Osteoblast (primary cell): ENCODE measurements at places on chromosomes 2 and 18. TPM values are rescaled to one million over a fixed set of nuclear protein-coding genes. Genes with fewer than 3 reads are reported as not detected.

Gene CRYGD
- not detected in 2 replicates for total RNA-seq

Gene GALNT5
- total RNA-seq = 56.5 and 75.7 TPM in 2 replicates

Gene GPR39
- 3.6 and 4.4 TPM in 2 replicates for total RNA-seq

Gene CD302
- 14.5 and 18.9 TPM in 2 replicates for total RNA-seq

Gene CYP26B1
- under 0.01 TPM in 2 replicates for total RNA-seq

Gene SCYGR4
- not detected in 2 replicates for total RNA-seq

Gene NYAP2
- total RNA-seq = under 0.01 TPM in 1 of 2 replicates, not detected in the other

Gene SRD5A2
- not detected in 2 replicates for total RNA-seq

Gene GREB1L
- under 0.01 and 0.36 TPM in 2 replicates for total RNA-seq

Gene RTP5
- total RNA-seq = not detected in 2 replicates

Gene CELF4
- not detected in 2 replicates for total RNA-seq

Gene PAIP2B
- total RNA-seq = 0.36 and 0.59 TPM in 2 replicates

DNA sequence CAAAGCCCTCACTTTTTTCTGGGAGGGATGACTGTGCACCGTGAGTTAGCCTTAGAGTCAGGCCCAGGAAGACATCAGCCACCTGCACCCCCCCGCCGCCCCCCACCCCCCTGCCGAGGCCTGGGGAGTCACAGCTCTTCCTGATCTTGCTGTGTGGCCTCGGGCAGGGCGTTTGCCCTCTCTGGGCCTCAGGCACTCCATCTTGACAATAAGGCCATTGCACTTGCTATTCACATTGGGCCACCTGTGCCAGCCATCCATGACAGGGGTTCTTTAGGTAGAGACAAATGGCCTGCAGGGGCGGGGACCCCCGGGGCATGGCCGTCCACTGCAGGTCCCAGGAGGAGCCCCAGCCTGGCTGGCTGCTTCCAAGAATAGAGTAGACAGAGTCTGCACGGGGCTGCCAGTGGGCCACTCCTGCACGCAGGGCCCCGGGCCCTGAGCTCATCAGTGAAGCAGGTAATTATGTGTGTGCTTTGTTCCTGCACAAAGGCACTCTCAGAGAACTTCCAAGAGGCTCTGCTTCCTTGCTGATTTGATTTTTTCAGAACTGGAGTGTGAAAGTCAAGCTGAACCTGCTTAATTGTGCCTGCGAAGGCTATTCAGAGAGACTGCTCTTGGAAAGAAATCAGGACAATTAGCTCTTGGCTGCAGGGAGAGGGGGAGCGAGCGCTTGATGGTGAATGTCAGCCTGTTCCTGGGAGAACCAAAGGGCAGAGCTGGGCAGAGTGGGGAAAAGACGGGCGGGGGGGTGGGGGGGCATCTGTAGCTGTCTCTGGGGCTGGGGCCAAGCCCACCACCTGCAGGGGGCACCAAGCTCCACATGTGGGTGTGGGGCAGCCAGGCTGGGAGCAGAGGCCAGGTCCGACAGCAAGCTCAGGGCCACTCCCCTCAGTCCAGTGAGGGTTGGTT, 40.3 kb downstream of the RRM2 start:
- peak; percentile 72 for DNase-seq

DNA sequence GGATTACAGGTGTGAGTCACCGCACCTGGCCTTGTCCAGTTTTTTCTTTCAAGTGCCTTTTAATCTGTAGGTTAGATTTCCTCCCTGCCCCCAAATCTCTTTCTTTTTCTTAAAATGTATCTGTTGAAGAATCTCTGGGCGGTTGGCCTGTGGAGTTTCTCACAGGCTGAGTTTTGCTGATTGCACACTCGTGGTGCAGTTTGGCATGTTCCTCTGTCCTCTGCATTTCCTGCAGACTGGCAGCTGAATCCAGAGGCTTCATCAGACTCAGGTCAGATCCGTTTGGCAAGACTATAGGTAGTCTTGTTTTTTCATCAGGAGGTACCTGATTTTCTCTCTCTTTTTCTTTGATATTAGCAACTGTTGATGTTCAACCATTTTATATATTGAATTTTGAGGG, 5.5 kb downstream of the CASP10 start:
- no peak for DNase-seq

GRCh38 chr18:46859855-46860254, 57.5 kb downstream of the PIAS2 start:
- no peak for DNase-seq

- DNase-seq = peak; percentile 35
Measured at GRCh38 chr2:8547284-8548064, 134.4 kb upstream of the ID2 start.

GRCh38 chr18:57630754-57631595, 9.3 kb upstream of the NARS1 start:
- DNase-seq = no peak

DNA sequence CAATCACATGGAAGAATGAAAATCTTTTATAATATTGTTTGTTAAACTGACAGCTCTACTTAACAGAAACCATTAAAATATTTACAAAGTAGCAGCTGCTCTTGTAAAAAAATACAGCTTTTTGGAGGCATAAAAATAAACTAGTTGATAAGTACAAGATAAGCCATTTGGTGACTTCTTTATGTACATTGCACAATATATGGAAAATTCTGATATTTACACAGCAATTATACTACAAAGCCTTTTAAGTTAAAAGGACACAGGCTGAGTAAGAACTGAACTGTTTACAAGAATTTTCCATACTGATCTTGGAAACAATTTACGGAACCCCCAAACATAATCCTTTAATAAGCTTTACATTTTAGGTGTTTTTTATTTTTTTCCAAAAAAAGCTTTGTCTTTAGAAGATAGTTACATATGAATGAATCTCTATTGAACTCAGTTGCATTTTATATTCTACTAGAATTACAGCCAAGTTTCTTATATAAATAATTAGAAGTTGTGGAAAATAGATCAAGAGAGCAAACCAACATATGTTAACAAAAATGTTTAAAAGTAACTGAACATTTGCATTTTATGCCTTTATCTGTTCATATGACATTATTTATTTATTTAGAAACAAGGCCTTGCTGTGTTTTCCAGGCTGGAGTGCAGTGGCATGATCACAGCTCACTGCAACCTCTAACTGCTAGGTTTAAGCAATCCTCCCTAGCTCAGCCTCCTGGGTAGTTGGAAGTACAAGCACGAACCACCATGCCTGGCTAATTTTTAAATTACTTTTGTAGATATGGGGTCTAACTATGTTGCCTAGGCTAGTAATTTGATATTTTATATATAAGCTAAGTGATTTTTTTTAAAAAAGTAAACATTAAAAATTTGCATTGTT, 142.5 kb downstream of the OTX1 start:
- no peak for DNase-seq

DNA sequence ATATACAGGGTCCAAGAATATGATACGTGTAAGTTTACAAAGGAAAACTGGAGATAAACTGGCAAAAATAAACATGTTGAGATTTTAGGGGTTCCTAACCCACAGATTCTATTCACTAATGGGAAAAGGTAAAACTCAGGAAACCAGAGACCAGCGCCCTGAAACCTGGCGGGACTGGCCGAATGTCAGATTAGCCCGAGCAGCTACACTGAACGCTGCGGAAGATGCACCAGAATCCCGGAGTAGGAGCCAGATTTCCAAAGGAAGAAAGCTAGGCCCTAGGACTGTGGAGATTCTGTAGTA, 679 bp upstream of the WDR75 start:
- DNase-seq = peak; percentile 44

- DNase-seq = no peak
Measured at GRCh38 chr18:35239314-35239713, 1.5 kb upstream of the ZNF397 start.

- DNase-seq = peak; percentile 17
Measured at GRCh38 chr18:75132098-75132870, 76.7 kb downstream of the PTGR3 start.

DNA sequence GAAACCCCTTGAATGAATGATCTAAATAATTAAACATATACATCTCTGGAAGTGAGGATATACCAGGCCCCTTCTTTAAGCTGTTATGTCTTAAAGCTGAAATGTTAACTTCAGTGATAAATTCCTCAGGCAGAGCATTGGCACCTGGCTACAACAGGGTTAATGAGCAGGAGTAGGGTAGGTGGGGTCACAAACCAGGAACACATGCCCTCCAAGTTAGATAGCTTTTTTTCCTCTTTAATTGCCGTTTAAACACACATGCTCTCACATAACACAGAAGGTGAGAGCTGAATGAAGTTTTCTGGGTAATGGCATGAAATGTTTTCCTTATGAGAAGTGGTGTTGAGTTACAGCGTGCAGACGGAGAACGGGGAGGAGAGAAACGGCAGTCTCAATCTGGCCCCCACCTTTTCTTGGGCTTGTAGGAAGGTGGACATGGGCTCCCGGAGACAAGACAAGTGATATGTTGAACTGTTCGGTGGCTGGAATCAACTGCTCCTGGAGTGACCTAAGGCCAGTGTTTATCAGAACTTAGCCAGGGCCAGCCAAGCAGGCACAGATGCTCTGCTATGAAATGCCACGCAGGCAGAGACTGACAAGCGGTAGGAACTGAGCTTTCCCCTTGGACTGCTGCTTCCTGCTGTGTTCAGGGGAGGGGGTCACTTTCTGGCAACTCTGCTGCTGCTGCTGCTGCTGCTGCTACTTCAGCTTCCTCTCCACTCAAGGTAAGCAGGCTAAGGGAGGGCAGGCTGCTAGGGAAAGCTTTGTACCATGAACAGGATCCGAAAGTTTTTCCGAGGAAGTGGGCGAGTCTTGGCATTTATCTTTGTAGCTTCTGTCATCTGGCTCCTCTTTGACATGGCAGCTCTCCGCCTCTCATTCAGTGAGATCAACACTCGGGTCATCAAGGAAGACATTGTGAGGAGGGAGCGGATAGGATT, at the start of gene GALNT5:
TSS of gene GALNT5 (plus strand) at position 394 of the 941 bp plus-strand sequence. CDS start at position 772, 378 bp downstream.
- DNase-seq = peak; percentile 58

GRCh38 chr2:27870724-27871123, 19.5 kb downstream of the RBKS start:
- DNase-seq = no peak

DNA sequence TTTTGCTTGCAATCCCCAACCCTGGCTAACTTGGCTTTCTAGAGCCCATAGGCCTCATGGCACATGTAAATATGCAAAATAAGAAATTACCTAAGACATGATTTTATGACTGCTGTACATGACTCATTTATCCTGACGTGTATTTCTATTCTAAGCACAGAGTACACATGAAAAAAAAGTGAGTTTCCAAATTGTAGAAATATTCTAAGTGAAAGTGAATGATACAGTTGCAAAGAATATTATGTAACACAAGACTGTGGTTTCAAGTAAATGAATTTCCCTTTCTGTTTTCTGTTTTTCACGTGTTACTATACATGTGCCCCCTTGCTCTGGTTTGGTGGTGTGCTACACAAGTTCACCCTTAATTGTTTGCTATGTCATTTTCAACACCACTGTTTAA, 162.4 kb downstream of the LRP1B start:
- no peak for DNase-seq

DNA sequence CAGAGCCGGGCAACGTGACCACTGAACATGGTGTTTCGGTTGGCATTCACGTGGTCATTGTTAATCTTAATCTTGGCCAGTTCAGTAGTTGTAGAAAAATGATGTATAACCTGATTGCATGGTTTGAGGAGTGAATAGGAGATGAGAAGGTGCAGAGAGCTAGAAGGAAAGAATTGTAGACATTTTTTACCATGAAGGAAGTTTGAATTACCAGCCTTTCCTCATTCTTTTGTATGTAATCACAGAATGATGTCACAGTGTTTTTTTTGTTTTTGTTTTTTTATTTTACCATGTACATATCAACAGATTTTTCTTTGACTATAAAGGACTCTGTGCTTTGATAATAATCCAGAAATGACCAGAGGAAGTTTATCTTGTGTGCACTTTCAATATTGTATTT, 126.3 kb downstream of the LTBP1 start:
- DNase-seq = peak; percentile 73

GRCh38 chr2:16746833-16747232, 81.2 kb upstream of the CYRIA start:
- DNase-seq = no peak

GRCh38 chr2:11998626-11999378, 252.4 kb downstream of the LPIN1 start:
- no peak for DNase-seq

DNA sequence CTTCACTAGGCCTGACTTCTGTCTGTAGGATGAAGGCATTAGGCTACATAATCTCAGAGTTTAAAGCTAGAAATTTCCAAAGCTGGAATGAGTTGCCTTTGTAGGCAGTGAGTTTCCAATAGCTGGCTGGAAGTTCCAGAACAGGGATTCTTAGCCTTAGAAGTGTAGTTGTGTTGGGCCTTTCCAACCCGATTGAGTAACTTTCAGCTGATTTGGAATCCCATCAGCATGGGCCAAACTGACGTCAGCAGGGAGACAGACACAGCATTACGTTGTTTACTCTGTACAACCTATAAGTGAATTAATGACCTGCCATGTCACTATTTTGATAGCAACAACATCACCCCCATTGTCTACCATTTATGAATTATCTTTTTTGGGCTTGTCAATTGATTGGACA, 56.9 kb downstream of the SETBP1 start:
- DNase-seq = no peak

- no peak for DNase-seq
Measured at GRCh38 chr18:39105104-39105503, 1539.5 kb upstream of the CELF4 start.

GRCh38 chr2:120953066-120953756, 217.5 kb downstream of the GLI2 start:
- no peak for DNase-seq

GRCh38 chr18:11040823-11041656, 108.3 kb downstream of the PIEZO2 start:
- no peak for DNase-seq

GRCh38 chr2:130832296-130832940, 4.3 kb upstream of the ARHGEF4 start:
- peak; percentile 62 for DNase-seq

DNA sequence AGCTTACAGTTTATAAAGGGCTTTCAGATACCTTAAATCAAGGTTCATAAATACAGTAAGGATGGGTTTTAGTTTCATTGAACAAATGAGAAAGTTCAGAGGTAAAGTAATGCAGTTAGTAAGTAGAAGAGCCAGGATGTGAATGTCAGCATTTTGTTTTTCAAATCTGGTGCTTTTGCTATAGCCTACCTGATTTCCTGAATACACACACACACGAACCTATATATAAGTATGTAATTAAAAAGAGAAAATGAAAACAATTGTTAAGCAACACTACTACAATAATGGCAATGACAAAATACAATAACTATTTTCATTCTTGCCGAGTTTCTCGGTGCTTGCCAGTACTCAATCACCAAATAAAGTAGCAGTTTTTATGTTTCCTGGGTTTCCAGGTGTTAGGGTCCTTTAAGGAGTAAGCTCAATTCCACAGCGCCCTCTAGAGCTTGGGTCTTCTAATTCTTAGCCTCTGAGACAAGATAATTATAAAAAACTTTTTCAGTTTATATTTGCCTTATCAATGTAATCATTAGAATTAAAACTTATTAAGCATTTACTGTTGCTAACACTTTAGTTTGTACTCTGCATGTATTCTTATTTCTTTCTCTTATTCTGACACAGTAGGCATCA, 512.9 kb upstream of the ACVR2A start:
- DNase-seq = no peak

- DNase-seq = no peak
Measured at GRCh38 chr2:212994976-212995375, 156.4 kb downstream of the IKZF2 start.
